ENCODE measurements at places on chromosomes 3 and 15. TPM values are rescaled to one million over a fixed set of nuclear protein-coding genes. Genes with fewer than 3 reads are reported as not detected.

The LRRN1 gene
- total RNA-seq, result 1.7 TPM

The TMEM158 gene
- 19.3 TPM for total RNA-seq

The UTS2B gene
- not detected for total RNA-seq

The HIGD2B gene
- total RNA-seq, result not detected

The UACA gene
- total RNA-seq, result 149 TPM

The NAALADL2 gene
- 11.4 TPM for total RNA-seq

The HRH1 gene
- 20.6 TPM for total RNA-seq

The ARNT2 gene
- 9.4 TPM for total RNA-seq

The SEMA6D gene
- total RNA-seq, result 17.7 TPM

The OPA1 gene
- 53.0 TPM for total RNA-seq

The EOMES gene
- not detected for total RNA-seq

The GOLGA6L4 gene
- total RNA-seq, result 0.08 TPM

The MPI gene
- 39.7 TPM for total RNA-seq

The U2SURP gene
- total RNA-seq, result 99.1 TPM

The SI gene
- total RNA-seq, result not detected

The CSPG4 gene
- 27.8 TPM for total RNA-seq

The PATL2 gene
- 0.72 TPM for total RNA-seq

The RGMA gene
- total RNA-seq, result 6.1 TPM

The KNG1 gene
- total RNA-seq, result not detected

The CACNA1D gene
- total RNA-seq, result 1.9 TPM

The LDHAL6B gene
- not detected for total RNA-seq

The KCNMB2 gene
- total RNA-seq, result 0.41 TPM

The CLDN18 gene
- not detected for total RNA-seq

The ENTPD3 gene
- 0.36 TPM for total RNA-seq
